ENCODE measurements at places on chromosomes 16 and 17.

DNA sequence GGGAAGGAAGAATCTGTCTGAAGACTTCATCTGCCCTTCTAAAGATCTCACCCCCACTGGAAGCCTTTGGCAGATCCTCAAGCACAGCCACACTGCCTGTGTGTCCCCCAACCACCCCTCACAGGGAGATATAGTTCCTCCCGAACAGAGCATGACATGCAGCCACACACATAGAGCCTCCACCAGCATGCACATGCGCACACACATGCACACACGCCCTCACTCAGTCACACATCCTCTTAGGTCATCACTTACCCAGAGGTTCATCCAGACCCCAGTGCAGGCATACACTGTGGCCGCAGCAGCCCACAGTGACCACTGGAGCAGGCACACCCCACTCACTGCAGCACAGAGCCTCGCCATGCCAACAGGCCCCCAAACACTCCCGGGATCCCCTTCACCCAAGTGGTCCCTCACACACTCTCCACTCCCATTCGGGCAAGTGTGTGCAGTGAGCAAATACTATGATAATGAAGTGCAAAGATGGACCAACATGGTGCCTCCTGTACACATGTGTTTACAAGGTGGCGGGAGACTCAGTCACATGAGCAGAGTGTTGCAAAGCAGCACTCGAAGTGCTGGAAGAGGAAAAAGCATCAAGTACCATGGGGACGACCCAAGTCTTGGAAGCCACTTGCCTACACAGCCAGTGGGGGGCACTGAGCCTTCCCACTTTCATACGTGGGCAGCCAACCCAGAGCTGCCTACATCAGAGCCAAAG lies 17.0 kb upstream of the SP6 start:
- DNase-seq = no peak

DNA sequence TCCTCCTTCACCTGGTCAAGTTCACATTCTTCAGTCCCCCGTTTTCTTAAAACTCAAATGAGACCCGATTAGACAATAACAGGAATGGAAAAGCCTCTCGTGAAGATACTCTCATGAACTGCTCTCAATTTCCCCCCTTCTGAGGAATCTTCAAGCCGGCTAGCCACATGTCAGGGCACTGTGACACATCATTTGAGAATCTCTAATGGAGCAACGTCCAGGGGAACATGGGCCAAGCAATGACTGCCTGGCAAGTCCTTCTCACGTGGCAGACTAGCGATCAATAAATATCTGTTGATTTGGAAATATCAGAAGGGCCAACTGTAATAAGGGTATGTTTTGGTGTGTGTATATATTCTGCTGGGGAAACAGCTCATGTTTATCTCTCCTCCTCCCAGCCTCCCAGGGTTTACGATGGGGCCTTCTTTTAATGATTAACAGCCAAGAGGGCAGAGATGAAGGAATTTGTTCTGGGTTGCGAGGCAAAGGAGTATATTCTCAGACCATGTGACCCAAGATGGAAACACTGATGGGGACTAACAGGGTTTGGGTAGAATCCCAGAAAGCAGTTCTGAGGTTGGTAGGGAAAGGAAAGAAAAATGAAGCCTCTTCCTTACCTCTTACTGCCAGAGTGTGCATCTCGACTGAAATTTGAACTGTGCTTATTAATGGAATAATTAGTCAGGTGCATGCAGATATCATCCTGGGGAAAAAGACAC lies 21.4 kb downstream of the TTLL6 start:
- DNase-seq = peak; percentile 24

DNA sequence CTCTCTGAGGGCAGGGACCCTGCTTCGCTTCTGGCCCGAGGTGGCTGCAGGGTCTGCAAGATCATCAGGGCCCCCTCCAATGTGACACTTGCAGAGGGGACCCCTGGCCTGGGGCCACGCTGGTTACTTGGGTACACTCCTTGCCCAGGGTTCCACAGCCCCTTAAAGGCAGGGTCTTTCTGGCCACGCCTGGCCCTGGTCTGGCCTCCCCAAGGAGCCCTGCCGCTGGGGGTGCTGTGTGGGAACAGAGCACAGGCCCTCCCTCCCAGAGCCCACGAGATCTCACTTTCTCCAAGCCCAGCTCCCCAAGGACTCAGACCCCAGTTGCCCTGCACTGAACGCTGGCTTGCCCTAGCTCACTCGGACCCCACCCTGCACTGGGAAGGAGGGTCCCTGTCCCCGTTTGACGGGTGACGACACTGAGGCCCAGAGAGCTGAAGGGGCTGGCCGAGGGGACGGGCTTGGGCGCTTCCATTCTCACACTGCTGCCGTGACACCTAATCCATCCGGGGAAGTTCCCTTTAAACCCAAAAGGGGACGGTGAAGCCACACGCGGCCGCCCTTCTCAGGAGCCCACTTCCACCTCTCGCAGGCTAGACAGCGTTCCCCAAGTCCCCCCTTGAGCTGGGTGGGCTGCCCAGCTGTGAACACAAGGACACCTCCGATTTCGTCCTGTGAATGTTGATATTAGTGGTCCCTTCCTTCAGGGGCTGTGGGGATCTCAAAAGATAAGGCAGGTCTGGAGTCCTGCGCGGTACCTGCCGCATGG lies 26.9 kb upstream of the OSGIN1 start:
- DNase-seq = no peak

DNA sequence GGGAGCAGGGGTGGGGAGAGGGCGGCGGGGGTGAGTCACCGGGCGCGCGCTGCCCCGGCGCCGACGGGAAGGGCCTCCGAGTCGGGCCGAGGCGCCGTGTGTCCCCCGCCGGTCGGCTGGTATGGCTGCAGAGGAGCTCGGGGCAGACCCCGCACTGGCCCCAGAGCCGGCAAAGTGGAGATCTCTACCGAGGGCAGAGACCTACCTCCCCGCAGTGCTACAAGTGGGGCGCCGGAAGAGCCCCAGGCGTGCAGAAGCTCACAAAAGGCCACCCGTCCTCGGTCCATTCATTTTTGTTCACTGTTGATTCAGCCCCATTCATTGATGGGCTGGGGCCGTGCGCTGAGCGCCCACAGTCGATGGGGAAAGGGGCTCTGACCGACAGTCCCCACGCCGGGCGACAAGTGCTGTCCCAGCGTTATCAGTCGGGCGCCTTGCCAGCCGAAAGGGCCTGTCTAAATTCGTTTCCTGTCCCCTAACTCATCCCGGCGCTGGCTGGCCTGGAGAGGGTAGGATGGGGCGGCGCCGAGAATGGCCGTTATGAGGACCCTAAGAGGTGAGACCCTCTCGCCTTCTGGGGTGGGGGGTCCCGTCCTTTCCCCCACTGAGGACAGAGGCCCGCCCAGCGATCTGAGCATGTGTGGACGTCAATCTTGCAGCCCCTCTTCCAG lies 709 bp upstream of the ENO3 start:
- no peak for DNase-seq

DNA sequence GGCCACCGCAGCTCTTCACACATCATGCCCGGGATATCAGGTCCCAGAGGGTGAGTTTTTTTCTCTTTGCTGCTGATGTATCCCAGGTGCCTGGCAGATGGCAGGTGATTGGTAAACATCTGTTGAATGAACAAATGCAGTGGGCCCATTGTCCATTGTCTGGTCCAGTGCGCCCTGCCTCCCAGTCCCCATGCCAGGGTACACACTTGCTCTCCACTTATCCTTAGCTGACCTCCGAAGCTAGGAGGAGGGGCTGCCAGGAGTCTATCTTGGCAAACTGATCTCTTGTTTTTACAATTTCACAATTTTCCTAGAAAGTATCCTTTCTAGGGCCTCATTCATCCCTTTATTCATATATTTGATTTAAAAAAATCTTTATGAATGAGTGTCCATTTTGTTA lies 196.0 kb downstream of the RAB11FIP4 start:
- DNase-seq = no peak

GRCh38 chr16:10599626-10600025 lies 19.2 kb upstream of the EMP2 start:
- DNase-seq = no peak

DNA sequence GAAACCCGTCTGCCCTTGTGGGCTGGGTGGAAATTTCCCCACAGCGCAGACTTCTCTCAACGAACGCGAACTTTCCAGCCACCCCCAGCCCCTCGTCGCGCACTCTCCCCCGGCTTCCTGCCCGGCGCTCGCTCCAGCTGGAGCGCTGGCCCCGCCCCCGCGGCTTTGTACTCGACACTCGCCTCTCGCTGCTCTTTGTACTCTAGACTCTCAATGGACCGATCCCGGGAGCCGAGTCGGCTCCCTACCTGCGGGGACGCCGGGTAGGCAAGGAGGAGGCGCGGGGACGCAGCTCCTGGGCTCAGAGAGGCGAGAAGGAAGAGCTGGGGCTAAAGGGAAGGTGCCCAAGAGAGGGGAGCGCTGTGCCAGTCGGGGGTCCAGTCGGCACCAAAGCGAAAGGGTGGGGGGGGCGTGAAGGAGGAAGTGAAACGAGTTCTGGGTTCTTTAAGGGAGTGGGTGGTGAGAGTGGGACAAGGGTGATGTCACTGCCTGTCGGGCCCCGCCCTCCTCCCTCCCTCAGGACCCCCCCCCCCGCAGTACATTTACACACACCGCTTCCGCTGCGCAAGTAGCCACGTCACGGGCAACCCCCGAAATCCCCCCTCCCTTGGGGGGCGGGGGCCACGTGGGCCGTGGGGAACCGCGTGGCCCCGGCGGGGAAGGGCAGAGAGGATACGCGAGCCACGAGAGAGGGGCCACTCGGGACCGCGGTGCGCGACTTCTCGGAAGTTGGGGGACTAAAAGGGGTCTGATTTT lies 9.7 kb downstream of the KDM6B start:
- no peak for DNase-seq

DNA sequence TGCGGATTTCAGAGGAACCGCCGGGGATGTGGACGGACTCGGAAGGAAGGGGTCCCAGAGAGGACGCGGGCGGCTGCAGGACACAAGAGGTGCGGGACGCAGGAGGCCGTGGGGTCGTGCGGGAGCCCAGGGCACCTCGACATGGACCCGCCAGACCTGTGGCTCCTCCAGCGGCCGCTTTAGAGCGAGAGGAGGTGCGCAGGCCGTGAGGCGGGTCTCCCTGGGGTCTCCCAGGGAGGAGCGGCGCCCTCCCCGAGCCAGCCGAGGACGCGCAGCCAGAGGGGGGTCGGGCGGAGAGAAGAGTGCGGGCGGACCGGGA lies 6.8 kb upstream of the FLYWCH1 start:
- DNase-seq = no peak

DNA sequence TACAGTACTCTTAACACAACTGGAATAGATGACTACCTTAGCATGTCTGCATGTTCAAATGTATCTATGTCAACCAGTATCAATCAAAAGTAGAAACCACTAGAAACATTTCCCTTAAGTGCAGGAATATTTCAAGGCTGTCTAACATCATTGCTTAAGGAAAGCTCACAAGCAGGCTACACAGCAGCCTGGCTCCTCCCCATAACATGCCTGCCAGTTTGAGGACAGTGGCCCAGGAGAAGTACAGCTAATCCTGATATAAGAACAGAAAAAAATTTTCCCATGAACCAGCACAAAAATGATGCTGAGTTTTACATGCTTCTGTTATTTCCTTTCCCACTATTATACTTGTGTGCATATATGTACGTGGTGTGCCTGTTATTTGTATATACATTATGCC lies 175.1 kb downstream of the MYO1D start:
- DNase-seq = no peak

GRCh38 chr16:2212362-2213324 lies 2.0 kb upstream of the BRICD5 start:
- DNase-seq = no peak

- peak; percentile 44 for DNase-seq
Measured at GRCh38 chr17:70168977-70169708, at the start of gene KCNJ2. KCNJ2 (plus strand) TSS chr17:70169532; CDS start chr17:70175040, 5,508 bp downstream.

GRCh38 chr16:30884760-30885159 lies 9.1 kb downstream of the BCL7C start:
- no peak for DNase-seq

DNA sequence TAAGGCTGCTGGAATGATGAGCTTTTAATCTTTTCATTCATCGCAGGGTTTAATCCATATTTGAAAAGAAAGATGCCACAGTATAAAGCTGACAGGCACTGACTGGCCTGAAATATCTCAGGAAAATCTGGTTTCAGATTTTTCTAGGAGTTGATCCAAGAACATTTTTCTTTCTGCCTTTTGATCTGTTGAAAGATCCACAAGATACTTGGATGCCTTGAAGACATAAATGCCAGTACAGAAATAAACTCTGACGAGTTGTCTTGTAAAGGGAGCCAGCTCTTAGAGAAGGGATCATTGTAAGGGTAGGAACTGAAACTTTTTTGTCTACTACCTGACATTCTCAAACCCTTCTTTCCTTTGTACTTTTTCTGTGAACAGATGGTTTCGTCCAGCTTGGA lies 25.4 kb upstream of the KRT20 start:
- DNase-seq = peak; percentile 28

DNA sequence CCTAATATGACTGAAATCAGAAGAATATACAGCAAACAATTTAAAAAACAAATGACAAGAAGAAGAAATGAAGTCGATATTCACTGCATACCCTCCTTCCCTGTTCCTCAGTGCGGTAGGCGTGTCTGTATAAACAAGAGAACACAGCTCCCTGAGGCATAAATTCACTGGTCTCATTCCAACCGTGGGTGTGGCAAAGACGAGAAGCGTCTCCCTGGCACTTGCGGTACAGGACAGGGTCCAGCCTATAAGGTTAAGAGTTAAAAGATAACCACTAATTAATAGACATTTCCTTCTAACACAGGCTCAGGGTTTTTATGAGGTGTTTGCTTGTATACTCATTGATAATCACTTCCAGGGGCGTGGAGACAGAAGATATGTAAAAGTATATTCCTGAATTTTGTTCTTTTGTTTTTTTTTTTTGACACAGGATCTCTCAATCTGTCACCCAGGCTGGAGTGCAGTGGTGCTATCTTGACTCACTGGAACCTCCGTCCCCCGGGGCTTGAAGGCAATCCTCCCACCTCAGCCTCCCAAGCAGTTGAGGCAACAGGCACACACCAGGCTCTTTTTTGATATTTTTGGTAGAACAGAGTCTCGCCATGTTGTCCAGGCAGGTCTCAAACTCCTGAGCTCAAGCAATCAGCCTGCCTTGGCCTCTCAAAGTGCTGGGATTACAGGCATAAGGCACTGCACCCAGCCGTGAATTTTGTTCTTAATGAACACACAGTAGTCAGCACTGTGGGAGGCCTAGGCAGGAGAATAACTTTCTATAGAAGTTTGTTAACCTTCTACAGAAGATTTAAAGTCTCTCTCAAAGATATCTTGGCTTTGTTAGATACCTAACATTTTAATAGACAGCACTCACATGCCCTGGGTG lies 59.1 kb upstream of the CLEC18B start:
- DNase-seq = peak; percentile 11

- DNase-seq = no peak
Measured at GRCh38 chr17:73396431-73397277, 84.9 kb upstream of the CDC42EP4 start.

DNA sequence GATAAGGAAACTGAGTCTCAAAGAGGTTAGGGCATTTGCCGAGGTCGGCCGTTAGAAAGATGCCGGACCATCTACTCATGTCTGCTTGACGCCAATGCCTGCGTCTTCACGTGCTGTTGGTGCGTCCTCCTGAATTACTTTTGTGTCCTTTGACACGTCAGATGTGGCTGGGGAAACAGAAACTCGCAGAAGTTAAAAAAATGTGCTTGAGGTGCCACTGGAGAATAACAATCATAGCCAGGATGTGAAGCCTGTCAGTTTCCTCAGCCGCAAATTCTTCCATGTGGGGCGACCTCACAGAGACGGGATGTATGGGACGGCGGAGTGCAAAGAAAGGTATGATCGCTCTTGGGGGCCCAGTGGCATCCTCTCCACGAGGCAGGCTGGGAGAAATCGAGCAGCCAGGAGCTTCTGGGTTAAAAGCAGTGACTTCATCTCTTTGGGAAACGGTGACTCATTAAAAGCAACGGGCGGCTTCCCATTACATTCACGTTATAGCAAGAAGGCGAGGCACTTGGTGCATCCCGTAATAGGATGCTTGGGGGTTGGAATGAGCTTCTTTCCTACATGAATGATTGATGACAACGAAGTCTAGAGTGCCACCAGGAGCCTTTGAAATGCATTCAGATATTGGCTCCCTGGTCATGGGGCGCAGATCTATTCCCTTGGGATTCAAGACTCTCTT lies 67.8 kb downstream of the BMERB1 start:
- DNase-seq = no peak

All from AG09319 (cell line).